ELR (cell line): ENCODE measurements at places on chromosomes 5 and 9.

GRCh38 chr9:69376651-69377050 is 51.6 kb downstream of the ENTREP1 start:
- DNase-seq = peak; percentile 74

DNA sequence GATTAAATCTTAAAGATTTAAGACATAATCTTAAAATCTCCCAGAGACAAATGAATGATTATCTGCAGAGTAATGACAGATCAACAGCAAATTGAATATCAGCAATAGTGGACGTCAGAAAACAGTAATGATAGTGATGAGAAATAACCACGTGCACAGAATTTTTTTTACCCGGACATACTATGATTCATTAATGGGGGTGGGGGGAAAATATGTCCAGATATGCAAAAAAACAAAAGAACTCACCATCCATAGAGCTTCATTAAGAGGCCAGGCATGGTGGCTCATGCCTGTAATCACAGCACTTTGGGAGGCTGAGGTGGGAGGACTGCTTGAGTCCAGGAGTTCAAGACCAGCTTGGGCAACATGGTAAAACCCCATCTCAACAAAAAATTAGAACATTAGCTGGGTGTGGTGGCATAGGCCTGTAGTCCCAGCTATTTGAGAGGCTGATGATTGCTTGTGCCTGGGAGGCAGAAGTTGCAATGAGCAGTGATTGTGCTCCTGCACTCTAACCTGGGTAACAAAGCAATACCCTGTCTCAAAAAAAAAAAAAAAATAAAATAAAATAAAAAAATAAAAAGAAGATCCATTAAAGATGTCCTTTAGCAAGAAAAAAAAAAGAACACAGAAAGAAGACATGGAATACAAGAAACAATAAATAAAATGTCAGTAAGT is 30.9 kb upstream of the SHOC1 start:
- peak; percentile 85 for DNase-seq

GRCh38 chr5:143435210-143435657 is 31.7 kb upstream of the NR3C1 start:
- no peak for DNase-seq

DNA sequence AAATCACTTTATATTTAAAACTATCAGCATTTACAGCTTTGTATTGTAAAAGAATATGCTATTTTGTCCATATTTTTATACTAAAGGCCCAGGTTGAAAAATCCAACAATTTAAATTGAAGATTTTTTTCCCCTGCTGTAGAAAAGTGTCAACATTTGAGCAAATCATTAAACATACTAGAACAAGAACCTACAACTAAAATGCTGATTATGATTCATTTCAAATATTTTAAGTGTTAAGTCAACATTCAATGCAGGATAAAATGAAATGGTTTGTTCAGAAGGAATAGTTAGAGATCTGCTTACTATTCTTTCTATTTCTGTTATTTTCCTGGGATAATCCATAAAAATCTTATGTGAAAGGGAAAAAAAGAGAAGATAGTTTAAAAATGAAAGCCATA is 866.5 kb upstream of the DMAC1 start:
- DNase-seq = no peak

- DNase-seq = no peak
Observed at GRCh38 chr9:97384406-97385262, 27.3 kb upstream of the TDRD7 start.

GRCh38 chr5:132825033-132825833 is 5.2 kb downstream of the SHROOM1 start:
- no peak for DNase-seq

DNA sequence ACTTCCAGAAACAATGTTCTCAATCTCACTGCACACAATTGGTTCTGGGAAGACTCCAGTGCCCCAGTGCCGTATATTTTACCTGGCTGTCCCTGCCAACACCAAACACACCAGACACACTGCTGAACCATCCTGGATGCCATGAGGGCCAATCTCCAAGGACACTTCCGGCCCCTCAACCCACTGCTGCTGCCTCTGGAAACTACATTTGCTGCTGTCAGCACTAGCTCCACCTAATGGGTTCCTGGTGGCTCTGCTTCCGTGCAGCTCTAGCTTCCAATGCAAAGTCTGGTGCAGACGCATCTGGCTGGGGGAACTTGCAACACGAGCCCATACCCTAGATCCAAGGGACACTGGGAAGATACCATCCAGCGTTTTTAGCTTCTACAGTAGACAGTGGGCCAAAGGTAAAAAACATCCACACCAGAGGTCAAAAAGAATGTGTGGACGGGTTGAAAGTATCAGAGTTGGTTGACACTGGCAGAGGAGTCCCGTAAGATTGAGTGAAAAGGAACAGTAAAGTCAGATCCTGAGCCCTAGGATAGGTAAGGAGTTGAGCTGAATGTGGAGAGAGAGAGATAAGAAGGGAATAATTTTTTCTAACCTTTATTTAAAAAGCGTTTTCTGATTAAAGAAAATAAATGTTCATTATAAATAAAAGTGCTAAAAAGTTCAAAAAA is 99.7 kb upstream of the KIF2A start:
- DNase-seq = peak; percentile 19

DNA sequence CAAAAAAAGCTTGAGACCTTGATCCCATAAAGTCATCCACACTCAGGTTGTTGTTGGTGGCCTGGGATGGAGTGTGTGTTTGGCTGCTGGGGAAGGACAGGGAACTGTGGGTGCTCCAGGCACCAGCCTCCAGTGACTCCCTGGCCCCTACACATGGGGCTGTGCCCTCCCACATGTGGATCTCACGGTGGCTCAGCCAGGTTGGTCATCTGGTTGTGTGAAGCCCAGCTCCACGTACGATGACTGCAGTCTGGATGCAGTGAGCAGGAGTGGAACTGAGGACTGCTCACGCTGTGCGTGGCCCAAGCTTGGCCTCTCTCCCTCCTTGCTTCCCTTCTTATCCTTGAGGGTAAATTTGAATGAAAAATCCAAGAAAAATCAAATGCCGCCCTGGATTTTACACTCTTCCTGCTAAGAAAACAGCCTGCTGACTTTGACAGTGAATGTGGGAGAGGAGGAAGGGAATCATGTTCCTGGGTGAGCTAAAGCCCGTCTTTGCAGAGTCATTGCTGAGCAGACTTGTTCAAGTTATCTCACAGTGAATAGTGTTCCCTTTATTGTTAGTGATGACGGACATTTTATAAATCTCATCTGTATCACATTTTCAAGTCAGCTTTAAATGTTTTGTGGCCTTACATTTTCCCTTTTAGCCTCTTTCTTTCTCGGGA is 65.1 kb upstream of the CACNA1B start:
- no peak for DNase-seq

DNA sequence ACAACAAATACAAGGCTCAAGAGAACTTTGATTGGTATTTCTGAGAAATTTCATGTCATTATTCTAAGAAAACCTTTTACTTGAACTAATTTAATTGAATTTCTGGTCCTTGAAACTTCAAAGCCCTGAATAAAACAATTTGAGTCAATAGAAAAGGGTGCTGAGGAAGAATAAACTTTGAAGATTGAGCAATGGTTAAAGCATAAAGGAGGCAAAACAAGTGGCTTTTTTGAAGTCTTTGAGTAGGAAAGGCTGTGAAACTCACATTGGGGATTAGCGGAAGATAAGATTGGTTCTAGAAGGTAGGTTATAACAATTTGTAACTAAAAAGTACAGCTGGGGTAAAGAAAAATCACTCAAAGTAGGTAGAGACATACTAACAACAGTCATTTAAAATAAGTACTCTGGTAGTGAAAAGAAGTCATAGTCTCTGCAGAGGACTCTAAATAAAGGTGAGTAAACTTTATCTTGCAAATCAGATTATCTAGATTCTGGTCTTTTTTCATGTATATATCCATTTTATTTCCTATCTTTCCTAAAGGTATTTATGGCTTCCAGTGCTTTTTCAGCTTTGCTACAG is 6.4 kb upstream of the PLPP1 start:
- DNase-seq = no peak

- no peak for DNase-seq
Observed at GRCh38 chr9:71268871-71269635, 147.6 kb upstream of the TRPM3 start.

GRCh38 chr9:96044401-96044800 is 168.9 kb downstream of the ERCC6L2 start:
- no peak for DNase-seq

DNA sequence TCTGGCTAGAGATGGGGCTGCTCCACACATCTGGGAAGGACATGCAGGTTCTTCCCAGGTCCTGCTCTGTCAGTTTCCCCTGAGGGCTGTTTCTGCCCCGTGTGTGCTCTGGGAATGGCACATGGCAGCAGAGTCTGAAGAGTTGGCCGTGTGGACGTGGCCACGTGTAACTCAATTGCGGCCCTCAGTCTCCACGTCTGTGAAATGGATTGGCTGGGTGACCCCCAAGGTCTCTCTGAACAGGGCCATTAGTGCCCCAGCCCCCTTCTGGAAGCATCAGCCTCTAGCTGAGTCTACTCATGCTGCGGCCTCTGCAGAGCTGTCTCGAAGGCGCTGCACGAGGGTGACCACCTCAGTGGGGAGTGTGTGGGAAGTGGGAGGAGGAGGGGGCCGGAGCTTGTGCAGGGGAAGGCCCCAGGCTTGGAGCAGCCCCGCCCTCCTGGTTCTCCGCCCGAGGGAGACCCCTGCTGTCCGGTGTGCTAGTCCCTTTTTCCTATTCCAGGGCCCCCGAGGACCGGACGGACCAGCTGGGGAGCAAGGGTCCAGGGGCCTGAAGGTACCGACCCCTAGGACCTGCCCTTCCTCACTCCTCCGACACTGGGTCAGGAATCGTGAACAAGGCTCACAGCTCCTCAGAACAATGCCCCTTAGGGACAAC is 58.9 kb upstream of the ORM1 start:
- no peak for DNase-seq

DNA sequence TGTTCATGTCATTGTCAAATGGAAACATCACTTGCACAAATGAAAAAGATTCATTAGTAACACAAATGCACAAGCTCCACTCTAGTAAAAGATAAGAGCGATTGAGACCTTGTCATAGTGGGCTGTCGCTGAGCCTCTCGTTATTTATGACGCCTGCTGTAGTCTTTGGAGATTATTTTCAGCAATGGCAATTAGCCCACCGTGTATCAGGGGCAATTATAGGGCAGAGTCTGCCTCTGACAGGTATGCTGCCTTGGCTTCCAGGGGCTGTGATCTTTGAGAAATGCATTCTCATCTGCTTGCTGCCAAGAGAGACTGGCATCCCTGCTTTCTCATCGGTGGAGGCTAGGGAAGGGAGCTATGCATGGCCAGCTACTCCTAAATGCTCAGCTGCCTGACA is 426.8 kb upstream of the CLINT1 start:
- DNase-seq = no peak

DNA sequence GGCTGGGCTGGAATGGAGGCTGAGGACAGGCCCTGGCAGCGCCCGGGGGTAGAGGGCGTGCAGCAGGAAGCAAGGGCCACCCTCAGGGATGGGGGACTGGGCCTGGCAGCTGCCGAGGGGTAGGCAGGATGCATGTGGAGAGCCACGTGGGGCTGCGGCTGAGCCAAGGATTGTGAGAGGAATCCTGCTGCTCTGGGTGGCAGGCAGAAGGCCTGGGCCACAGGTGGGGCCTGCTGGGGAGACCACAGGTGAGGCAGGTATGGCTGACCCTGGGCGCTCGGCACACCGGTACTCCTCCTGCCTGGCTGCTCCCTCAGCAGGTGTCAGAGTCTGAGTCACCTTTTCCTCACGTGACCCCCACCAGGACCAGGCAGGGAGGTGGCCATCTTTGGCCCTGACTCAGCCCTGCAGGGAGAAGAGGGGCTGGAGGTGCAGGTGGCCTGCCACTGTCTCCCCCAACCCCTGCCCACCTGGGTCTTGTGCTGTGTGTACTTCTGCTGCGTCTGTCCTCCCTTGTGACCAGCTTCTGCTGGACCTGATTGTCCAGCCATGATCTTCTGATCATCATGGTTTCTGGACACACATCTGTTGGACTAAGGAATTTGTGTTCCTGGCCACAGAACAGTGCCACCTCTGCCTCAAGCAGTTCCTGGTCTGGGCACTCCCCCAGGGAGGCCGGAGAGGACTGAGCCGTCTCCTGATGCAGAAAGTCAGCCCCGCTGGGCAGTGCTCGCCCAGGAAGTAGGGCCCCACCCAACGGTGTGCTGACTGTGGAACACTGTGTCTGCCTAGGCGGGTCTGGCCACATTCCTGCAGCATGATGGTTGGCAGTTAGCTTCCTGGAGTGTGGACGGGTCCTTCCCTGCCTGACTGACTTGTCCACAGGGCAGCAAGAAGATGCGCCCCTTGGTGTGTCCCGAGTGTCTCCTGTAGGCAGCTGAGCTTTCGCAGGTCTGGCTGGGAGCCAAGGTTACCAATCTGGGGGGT is 6.4 kb downstream of the ARRDC1 start:
- peak; percentile 96 for DNase-seq

DNA sequence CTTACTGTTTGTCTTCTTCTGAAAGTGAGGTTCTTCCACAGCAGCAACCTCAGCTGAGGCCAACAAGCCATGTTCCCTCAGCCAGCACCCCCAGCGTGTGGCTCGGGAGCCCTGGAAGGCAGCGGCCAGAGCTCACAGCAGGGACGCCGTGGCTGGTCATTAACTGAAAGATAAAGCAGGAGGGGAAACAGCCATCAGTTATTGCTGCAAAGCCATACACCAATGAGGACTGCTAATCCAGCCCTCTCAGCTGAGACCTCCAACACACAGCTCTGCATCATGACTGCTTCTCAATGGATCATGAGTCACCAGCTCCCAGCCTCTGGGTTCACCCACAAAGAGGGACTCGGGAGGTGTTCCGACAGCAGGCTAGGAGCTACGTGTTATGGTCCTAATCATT is 24.3 kb downstream of the ABCA1 start:
- peak; percentile 78 for DNase-seq

DNA sequence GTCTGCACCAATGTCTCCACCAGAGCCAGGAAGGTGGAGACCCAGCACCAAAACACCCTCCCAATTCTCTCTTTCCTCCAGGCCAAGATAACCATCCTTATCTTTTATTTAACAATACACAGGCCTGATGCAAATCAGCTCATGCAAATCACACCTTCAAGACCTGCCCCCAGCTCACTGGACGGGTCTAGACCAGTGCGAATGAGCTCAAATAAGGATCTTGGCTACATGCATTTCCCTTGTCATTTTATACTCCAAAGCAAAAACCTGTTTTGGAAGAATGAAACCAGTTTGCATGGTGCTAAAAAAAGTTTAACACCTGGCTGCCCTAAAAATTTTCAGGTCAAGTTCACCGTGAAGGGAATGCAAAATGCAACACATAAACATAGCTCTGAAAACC is 31.9 kb upstream of the DAPK1 start:
- DNase-seq = no peak

- no peak for DNase-seq
Observed at GRCh38 chr9:127112056-127112455, 10.4 kb downstream of the ANGPTL2 start.

GRCh38 chr5:110561510-110561909 is 165.0 kb downstream of the TMEM232 start:
- DNase-seq = no peak

GRCh38 chr5:11617080-11617479 is 287.2 kb downstream of the CTNND2 start:
- peak; percentile 2 for DNase-seq

- DNase-seq = no peak
Observed at GRCh38 chr5:155960177-155960576, 366.8 kb upstream of the SGCD start.
